ENCODE measurements at places on chromosomes 16 and 17. TPM values are rescaled to one million over a fixed set of nuclear protein-coding genes. Genes with fewer than 3 reads are reported as not detected.
A peak's percentile ranks its signal among the peaks of the same experiment; 100 is the strongest.

GRCh38 chr17:6599364-6599763 is 41.1 kb downstream of the KIAA0753 start:
- DNase-seq, result no peak

GRCh38 chr16:13864689-13865088 is 55.3 kb upstream of the ERCC4 start:
- no peak for DNase-seq

DNA sequence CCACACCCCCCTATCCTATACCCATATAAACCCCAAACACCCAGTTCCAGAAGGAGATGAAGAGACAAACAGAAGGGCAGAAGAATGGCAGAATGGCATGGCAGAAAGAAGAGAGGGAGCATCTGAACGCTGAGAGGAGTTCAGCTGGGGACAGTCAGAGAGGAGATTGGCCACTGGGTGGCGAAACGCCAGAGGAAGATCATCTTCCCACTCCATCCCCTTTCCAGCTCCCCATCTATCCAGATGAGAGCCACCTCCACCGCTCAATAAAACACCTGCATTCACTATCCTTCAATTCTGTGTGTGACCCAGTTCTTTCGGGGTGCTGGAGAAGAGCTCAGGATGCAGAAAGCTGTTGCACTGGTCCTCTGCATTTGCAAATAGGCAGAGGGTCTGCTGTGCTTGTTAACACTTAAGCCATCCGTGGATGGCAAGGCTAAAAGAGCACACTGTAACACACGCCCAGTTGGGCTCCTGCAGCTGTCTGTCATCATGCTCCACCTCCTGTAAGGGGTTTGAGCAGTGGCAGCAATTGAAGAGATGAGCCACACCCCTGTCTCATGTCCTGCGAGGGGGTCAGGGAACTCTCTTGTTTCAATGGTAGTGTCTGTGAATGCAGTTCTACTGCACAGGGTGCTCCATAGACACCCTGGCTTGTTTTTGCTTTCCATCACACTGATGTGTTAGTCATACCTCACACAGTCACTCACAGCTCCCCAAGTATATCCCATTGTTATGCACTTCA is 1034.8 kb upstream of the RBFOX1 start:
- DNase-seq, result no peak

Gene CD68
- 35.3 TPM for total RNA-seq

GRCh38 chr17:81116704-81117103 is 48.6 kb upstream of the PVALEF start:
- no peak for DNase-seq

GRCh38 chr16:67346341-67346740 is 19.7 kb downstream of the LRRC36 start:
- no peak for DNase-seq

- peak; percentile 47 for DNase-seq
These were observed 4.6 kb downstream of the SMCR8 start for GRCh38 chr17:18319604-18320256.

GRCh38 chr17:39621523-39622379 is 5.0 kb upstream of the PPP1R1B start:
- peak; percentile 79 for DNase-seq

- peak; percentile 17 for DNase-seq
These were observed 10.0 kb downstream of the LRRC36 start for GRCh38 chr16:67336648-67337047.

DNA sequence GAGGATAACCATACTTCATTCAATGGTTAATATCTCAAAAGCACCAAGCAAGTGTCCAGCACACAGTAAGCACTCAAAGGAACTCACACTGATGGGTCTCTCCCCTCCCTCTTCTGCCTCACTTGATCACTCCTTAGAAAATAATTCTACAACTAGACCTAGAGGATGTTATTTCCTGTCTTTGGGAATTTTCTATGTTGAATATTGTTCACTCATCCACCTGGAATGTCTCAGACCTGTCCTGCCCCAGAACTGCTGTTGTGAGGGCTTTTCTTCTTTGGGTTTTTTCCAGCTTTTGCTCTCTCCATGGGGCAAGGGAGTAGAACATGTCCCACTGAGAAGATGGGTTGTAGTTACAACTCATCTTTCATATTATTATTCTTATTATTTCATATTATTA is 25.3 kb downstream of the NXPH3 start:
- no peak for DNase-seq

Gene FBRS
- total RNA-seq, result 4.1 TPM

- no peak for DNase-seq
These were observed 67.5 kb upstream of the GCSH start for GRCh38 chr16:81163671-81164070.

Data from RPMI7951 (cell line).